ENCODE measurements at places on chromosomes 6 and 20.

GRCh38 chr20:38209054-38209675 lies 44.1 kb upstream of the TGM2 start:
- DNase-seq = no peak

DNA sequence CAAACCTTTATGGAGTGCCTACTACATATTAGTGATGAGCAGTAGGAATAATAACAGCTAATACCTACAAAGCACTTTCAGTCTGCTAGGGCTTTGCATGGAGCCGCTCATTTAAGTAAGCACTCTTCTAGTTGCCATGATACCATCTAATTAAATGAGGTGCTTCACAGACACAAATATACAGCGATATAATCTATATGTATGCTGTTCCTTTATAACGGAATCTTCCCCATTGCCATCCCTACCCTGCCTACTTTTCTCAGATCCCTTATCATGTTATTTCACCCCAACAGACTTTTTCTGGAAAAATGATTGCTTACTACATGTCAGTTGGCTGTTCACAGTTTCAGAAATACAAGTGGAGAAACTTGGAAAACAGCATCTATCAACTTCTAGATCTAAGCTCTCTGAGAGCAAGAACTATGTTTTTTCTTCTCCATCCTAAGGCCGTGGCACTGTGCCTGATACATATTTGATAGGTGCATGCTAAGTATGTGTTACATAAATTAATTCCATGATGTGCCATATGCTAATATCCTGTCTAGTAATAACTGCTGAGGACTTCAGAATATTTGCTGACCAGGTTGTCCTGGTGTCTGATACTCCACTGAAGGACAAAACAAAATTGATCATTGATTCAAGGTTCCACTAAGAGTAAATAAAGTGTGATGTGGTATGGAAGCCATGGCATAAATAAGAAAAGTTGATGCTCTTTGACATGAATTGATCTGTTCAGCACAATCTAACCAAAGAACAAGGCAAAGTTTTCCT lies 124.6 kb downstream of the GMPR start:
- DNase-seq = no peak

DNA sequence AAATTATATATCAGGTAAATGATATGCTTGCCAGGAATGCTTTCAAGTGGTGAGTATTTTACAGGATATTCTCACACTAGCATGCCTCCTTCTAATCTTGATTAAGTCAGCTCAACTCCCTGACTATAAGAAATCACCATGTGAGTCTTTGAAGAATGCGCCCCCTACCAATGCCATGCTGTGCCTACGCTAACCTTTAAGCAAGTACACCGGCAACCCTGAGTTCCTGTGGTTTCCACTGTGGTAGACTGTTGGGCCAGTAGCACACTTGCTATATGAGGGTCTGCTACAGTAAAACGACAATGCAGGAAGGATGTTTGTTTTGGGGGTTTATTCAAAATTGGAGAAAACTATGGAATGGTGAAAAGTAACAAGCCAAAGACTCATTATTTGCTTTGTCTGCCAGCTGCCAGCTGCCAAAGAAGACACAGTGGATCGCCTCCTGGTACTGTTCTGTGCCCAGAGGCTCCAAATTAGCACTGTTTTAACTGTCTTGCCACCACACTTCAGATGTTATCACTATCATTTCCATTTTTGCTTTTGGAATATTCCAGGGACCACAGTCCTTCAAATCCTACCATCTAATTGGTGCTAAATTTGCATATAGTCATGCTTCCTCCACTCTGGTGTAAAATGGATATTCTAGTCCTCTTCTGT lies 333.5 kb downstream of the RNGTT start:
- no peak for DNase-seq

GRCh38 chr6:58198301-58198700 lies 880.9 kb downstream of the PRIM2 start:
- no peak for DNase-seq

- no peak for DNase-seq
These were observed 1336.7 kb upstream of the CITED2 start for GRCh38 chr6:140711019-140711613.

GRCh38 chr20:16541226-16541625 lies 32.0 kb downstream of the KIF16B start:
- DNase-seq = no peak

- no peak for DNase-seq
These were observed 81.1 kb downstream of the PRDM1 start for GRCh38 chr6:106167096-106167814.

DNA sequence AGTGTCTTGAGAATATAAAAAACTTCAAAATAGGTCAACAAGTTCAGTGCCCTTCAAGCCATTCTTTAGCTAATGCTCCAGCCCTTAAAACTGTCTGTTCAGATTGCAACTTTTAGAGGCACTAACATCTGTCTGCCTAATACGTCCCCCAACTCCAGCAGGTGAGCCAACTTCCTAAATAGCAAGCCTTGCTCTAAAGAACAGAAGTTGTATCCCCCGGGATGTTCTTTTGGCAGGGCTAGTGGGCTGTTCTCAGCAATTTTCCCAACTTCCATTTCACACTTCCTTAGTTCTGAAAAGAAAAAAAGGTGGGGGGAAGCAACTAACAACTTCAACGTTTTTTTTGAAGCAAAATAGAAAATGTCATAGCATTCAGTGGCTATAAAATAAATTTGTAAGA lies 290.0 kb upstream of the PTCHD4 start:
- DNase-seq = no peak

DNA sequence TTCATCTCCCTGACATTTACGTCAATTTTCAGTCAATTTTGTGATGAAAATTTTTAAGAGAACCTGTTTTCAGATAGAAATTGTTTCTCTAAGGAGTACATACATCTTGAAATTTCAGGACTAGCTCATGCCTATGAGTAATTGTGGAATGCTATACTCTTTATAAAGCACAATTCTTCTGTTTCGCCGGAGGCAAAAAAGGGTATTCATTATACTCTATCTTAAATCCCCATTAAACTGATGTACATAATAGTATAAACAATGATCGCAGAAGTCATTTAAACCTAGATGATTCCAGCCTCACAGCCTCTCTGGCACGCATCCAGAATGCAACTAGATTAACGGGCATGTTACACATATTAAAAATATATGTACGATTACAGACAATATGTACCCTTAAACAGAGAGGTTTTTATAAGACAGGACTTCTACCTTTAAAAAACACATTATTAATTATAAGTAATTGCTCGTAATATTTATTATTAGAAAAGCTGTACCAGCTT lies 62.6 kb downstream of the NRSN1 start:
- no peak for DNase-seq

GRCh38 chr6:73766040-73766439 lies 70.0 kb downstream of the CD109 start:
- no peak for DNase-seq

DNA sequence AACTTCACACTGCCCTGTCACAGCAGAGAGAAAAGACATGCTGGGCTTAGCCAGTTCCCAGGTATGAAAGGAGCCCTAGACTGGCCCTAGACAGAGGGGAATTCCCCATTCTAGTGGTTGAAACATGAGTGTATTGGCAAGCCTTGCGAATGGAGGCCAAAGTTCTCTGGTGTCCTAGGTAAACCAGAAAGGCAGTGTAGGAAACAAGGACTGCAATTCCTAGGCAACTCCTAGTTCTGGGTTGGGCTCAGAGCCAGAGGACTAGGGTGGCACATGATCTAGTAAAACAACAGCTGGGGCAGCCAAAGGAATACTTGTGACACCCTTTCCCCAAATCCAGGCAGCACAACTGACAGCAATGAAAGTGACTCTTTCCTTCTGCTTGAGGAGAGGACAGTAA lies 265.0 kb upstream of the EPHA7 start:
- DNase-seq = no peak

DNA sequence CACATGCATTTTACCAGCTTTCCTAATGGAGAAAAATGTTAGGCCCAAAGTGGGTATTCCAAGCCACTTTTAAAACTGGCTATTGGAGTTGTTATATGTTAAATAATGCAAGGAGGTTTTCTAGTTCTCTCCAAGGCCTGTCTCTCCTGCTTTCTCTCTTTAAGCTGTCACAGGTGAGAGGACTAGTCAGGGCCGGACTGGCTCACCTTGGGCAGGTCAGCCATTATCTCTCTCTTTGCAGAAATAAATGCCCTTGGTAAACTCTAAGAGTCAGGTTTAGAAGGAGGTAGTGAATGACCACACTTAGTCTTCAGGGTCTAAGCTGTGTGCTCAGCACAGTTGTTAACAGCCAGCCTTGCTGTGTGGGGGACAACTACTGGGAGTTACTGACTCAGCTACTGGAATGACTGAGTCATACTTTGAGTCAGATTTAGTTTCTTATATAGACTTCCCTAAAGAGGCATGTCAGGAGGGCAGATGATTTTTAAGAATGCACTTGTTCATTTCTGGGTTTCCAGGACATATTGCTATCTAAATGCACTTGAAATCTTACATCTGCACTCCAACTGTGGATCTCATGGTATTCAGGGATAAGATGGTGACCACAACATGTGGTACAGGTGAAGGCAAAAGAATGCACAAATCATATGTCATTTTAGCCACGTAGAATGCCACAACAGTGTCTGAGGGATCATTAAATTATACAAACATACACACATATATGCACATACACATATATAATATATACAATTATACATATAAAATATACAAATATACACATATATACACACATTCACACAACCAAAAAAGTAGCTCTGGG lies 719.4 kb downstream of the EPM2A start:
- peak; percentile 30 for DNase-seq

GRCh38 chr6:57822896-57823358 lies 505.5 kb downstream of the PRIM2 start:
- no peak for DNase-seq

GRCh38 chr20:24668791-24669190 lies 199.4 kb downstream of the SYNDIG1 start:
- DNase-seq = no peak

DNA sequence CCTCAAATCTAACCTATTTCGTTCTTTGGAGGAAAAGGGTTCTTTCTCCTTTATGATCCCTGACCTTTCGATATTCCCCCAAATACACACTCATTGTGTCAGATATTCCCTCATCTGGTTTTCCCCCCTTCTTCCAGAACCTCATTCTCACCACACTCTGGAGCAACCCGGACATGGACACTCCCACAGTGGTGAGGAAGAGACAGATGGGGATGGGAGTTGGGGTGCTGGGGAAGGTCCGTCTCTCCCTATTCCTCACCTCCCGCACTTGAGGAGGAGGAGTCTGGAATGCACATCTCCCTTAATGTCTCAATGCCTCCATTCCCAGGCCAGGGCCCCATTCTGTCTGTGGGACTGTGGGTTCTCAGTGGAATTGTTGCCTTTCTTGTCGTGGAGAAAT lies 1.3 kb downstream of the SLC39A7 start:
- no peak for DNase-seq

DNA sequence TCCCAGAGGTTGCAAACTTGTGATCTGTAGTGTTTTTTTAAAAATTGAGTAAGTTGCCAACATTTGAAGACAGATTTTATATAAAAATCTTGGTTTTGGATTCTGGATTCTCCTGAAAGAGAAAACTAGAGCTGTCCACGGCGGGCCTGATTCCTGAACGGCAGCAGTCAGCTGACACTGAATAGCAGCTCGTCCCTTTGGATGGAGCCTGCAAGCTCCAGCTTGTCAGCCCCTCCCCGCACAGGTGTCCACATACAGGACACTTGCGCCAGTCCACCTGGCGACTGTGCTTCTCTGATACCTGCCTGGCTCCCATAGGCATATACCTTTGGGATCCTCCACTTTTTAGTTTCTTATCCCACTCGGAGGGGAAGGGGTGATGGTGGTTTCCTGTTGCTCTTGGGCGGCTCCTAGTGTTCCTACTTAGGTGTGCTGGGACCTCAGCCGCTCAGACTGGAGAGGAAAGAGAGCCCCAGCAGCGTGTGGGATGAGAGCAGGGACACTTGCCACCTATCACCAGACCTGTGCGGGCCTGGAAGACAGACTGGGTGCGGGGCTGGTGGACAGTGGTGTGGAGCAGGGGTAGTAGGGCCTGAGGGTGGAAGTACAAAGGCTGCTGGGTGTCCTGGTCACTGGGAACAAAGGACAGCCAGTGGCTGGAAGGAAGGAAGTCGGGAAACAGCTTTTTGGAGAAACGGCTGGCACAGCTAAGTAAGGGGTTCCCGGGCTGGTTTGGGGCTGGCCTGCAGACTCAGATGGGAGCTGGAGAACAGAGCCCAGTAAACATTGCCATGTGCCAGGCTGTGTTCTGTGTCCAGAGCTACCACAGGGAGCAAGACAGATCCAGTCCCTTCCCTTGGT lies 18.3 kb downstream of the GHRH start:
- DNase-seq = no peak

- DNase-seq = no peak
These were observed 107.2 kb downstream of the AGPAT4 start for GRCh38 chr6:161166677-161167076.

DNA sequence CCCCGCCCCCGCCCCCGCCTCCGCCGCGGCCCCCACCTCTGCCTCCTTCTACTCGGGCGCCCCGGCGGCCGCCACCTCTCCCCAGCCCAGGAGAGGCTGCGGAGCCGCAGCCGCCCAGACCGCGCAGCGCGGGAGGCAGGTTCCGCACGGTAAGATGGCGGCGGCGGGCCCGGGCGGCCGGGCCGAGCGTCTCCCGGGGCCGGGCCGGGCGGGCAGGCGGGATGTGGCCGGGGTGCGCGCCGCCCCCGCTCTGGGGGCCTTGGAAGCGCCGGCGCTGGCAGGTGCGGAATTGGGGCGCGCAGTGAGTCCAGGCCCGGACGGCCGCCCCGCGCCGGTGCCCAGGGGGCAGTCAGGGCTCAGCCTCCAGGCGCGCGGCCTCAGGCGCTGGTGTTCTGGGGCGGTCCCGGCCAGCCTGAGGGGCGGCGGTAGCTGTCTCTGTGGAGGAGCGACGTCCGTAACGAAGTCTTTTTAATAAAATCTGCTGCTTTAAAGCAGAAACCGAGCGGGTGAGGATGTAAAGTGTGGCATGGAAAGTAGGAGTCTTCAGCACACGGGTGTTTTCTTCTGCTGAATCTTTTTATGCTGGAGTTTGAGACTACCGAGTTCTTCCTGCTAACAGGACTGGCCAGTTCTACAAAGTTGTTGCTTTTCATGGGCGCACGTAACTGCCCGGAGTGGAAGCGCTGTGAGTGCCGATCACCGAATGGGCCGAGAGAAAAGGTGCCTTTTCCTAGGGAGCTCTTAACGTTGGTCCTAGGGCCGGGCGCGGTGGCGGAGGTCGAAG lies at the start of gene GID8:
TSS of gene GID8 (plus strand) at position 43 of the 784 bp plus-strand sequence. CDS start 3,356 bp downstream, outside the sequence.
- peak; percentile 71 for DNase-seq

All from activated naive CD8-positive, alpha-beta T cell treated with anti-CD3 and anti-CD28 coated beads for 36 hours (primary cell).